ENCODE measurements at places on chromosomes 12 and 14.
A peak's percentile ranks its signal among the peaks of the same experiment; 100 is the strongest.

DNA sequence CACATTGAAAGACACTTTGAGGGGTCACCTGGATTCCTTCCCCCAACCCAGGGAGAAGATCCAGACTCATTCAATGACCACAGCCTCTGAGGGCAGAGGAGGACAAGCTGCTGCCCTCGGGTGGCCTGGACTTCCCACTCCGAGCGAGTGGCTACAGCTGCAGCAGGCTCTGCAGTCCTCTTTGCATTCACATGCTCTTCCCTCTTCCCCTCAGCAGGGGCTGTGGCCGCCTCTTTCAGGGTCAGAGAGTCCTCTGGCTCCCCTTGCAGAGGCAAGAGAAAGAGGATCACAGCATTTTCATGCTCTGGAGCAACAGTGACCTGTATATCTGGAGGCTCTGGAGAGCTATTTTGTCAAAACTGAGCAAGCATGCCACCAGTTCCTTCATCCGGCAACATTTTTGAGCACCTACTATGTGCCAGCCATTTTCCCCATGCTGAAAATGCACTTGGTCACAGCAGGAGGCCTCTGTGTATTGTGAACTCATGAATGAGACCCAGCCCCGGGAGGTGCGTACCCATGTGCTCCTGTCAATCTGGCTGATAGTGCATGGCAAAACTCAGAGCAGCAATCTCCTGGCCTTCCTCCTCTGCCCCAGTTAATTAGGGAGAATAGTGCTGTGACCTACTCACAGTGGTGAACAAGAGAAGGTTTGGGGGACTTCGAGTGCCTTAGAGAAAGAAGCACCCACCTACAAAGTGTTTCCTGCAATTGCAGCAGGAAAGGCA lies 42.9 kb upstream of the KCNA5 start:
- DNase-seq, result no peak

GRCh38 chr12:64237382-64237781 lies 15.3 kb upstream of the KICS2 start:
- DNase-seq, result no peak

DNA sequence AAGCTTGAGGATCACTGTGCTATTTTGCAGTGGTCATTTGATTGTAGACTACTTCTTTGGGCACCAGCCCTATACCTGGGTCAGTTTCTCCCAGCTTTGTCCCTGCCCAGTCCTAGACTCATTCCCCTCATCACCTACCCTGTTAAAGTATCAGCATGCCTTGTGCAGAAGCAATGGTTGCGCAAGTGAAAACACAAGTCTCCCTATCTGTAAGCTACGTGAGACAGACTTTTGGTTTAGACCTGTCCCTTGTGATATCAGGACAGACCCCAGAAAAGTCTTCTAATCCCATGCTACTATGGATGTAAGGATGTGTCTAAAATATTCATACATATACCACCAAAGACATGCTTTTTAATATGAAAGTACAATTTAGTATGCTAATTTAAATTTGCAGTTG lies 88.8 kb upstream of the ATP2B1 start:
- no peak for DNase-seq

DNA sequence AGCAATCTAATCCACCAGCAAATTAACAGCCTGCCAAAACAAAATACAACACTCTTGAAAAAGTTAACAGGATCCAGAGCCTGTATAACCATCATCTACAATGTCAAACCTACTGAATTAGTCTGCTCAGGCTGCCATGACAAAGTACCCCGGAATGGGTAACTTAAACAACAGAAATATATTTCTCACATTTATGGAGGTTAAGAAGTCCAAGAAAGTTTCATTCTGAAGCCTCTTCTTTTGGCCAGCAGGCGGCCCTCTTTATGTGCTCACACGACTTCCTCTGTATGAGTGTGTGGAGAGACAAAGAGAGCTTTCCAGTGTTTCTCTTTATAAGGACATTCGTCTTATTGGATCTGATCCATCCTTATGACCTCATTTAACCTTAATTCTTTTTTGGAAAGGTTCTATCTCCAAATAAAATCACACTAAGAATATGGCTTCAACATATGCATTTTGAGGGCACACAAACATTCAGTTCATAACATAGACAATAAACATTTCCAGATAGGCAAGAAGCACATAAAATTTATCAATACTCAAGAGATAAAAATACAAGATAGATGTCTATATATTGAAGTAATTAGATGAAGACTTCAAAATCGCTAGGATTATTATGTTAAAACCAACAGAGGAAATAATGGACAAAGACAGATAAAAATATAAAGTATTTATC lies 5.9 kb upstream of the RERG start:
- peak; percentile 18 for DNase-seq

- DNase-seq, result no peak
Measured at GRCh38 chr12:60094436-60094835, 498.6 kb downstream of the SLC16A7 start.

DNA sequence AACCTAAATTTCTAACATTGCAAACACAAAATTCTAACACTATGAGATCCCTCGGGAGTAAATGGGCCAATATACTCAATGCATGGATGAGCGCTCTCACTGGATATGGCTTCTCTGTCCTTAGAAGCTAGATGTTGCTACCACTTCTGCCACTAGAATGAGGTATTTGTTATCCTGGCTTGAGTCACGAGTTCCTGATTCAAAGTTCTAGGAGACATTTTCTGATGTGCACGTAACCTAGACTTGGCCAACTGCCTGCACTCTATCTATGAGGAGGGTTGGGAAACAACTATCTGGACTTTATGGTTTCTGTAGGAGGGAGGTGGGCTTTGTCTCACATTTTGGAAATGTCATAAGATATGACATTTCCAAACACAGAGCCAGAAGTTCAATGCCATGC lies 37.6 kb downstream of the FERMT2 start:
- DNase-seq, result peak; percentile 56

DNA sequence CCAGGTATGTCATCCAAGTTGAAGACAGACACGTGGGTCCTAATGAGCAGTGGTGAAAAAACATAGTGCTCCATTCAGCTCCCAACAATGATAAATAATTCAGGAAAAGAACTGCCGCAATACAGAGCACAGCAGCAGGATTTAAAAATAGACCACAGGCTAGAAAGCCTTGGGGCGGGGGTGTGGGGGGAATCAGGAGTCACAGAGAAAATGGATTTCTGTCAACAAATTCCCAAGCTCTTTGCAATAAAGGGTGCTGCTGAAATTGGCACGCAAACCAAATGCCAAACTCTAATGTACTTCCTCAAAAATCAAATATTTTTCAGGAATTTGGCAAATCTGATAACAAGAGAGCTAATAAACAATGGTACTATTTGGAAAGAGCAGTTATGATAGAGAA lies 58.6 kb downstream of the R3HDM2 start:
- DNase-seq, result no peak

GRCh38 chr12:48631071-48631470 lies 51.0 kb downstream of the KANSL2 start:
- no peak for DNase-seq

GRCh38 chr14:67999705-68000384 lies 180.3 kb downstream of the RAD51B start:
- peak; percentile 86 for DNase-seq

DNA sequence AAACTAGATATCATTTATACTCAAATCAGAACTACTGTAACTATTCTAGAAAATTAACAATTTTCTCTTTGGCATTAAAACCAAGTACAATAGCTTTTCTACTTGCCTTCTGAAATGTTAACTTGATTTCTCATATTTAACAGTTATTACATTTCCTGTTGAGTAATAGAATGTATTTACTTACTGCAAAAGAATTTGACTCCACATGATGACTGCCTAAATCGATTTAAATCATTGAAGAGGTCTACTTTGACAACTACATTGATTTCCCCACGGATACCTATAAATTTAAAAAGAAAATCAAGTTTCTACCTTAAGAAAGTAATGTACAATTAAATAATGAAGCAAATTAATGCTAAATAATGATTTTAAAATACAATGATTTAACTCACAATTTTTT lies 18.9 kb downstream of the C2CD5 start:
- DNase-seq, result no peak

DNA sequence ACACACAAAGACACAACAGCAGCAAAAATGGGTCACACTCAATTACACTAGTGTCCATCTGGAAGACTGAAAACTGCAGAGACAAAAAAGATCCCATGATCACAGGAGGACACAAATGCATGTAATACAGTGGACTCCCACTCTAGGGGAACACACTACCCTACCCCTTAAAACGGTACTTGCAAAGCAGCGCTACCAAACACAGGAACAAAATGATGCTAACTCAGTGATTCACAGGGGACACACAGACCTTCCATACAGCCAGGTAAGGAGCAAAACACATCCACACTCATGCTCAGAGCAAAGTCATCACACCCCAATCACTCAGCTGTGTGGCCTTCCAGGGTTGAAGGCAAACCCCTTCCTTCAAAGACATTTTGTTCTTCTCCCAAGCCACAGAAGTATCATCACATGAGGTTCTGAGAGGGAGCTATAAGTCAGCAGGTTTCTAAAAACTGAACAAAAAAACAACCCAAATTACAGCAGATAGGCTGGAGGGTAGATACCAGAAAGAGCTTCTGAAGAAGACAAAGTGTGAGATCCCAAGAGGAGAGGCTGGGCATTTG lies 14.8 kb downstream of the SMUG1 start:
- no peak for DNase-seq

DNA sequence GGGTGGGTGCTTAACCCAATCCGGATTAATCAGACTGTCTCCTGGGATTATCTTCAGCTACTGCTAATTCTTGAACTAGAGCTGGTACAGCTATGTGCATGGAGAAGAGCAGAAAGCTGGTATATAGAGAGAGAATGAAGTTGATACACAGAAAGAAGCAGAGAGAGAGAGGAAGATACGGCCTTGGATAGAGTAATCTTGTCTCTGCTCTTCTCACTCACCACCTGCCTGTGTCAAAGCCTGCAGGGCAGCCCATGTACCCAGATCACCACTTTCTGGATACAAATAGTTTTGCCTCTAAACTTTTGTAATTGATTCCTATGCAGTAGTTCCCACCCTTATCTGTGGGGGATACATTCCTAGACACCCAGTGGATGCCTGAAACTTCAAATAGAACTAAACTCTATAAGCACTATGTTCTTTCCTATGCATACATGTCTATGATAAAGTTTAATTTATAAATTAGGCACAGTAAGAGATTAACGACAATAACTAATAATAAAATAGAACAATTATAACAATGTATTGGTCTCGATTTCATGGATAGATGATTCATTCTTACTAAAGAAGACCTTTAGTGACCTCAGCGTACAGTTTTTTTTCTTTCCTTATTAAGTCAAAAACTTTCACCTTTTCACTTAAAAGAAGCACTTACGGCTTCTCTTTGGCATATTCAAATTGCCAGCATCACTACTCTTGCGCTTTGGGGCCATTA lies 45.5 kb downstream of the YEATS4 start:
- DNase-seq, result no peak

DNA sequence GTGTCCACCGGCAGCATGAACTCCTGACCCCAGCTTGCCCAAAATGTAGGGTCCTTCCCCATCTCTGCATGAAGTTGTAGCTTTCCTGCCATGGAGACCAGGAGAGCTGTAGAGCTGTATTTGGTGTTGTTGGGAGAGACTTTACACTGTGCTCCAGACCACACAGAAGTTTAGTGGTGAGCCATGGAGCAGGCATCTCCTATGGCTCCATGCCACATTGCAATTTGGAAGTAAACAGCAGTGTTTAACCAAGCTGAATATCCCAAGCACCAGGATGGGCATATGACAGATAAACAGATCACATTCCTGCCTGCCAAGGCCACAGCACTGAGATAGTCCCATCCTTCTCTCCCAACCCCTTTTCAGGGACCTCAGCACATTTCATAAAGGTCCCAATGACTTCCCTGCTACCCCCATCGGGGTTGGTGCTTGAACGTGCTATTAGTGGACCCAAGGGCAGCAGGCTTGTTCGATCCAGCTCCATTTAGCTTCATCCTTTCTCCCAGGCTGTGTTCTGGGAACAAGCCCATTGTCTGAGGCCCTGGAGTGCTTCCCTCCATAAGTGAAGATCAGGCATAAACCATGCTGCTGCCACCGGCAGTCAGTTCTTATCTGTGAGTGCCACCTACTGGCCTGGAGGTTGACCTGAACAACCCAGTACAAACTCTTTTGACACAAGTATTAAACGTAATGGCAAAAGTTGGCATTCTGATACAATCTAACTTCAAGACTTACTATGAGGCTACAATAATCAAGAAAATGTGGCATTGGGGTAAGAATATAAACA lies 172.3 kb upstream of the ATXN7L3B start:
- peak; percentile 28 for DNase-seq

DNA sequence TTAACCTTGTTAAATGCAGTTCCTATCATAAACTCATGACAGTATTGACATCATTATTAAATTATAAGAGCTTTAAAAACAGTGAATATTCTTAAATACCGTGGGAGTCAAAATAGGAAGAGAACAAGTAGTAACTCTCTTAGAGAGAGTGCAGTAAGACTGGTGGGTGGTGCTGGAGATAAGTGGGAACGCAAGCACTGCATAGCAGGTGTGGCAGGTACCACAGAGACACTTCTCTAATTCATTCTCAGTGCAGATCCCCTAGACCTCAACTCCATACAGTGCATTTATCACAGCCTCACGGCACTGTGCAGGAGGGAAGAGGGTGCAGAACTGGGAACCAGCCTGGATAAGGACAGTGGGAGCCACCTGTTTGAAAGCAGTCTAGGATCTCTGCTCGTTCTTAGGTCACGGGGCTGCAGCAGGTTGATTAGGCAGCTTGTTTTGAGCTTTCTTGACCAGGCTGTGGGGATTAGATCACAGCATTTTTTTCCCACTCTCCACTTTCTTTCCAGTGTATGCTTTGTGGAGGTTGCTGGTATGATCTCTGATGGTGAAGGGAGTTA lies 165.6 kb downstream of the PRKCH start:
- DNase-seq, result no peak

- no peak for DNase-seq
Measured at GRCh38 chr12:3795066-3795465, 42.2 kb upstream of the CRACR2A start.

DNA sequence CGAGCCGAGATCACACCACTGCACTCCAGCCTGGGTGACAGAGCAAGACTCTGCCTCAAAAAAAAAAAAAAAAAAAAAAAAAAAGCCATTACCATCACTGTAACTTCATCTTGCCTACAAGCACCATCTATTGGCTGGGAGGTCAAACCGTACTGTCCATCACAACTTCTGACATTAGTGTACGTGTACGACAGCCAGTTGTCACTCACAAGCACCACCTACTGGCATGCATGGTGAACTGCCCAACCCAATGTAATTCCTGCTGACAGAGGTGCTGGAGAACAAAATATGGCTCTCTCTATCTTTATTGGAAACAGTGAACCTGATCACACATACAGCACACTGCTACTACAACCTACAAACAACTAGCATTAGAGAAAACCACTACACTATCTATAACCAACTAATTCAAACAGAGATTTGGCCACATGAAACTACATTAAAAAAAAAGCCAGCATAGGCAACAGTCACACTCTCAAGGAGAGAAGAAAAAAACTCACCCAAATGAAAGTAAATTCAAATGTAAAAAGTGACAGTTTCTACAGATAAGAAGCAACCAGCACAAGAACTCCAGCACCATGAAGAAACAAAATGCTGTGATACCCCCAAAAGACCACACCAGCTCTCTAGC lies 82.3 kb downstream of the PUS7L start:
- peak; percentile 15 for DNase-seq

- no peak for DNase-seq
Measured at GRCh38 chr12:3897371-3897971, 24.3 kb upstream of the PARP11 start.

Measured in RCC 7860 (cell line).